CD4-positive, alpha-beta T cell treated with Interferon alpha-2 for 1 hour (primary cell): ENCODE measurements at places on chromosomes 2 and 18.

DNA sequence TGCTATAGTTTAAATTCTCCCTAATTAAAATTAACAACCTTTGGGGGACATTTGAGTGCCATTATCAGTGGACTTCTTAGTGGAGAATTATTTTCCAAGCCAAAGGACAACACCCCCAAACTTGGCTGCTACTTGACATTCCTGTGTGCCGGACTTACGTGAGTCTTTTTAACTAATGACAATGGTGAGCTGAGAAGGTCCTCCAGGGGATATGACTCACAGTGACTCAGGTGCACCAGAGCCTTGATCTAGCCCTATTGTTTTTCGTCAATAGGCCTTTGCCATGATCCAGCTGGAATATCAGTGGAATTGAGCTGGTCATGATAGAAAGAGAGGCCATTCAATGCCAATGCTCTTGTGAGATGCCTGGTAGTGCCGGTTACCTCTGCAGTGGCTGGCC is 118.1 kb upstream of the CXCR4 start:
- DNase-seq: no peak

GRCh38 chr2:24739354-24740025 is 53.7 kb downstream of the PTRHD1 start:
- no peak for DNase-seq

- no peak for DNase-seq
These were observed 59.2 kb upstream of the IGFBP2 start for GRCh38 chr2:216574046-216574445.

DNA sequence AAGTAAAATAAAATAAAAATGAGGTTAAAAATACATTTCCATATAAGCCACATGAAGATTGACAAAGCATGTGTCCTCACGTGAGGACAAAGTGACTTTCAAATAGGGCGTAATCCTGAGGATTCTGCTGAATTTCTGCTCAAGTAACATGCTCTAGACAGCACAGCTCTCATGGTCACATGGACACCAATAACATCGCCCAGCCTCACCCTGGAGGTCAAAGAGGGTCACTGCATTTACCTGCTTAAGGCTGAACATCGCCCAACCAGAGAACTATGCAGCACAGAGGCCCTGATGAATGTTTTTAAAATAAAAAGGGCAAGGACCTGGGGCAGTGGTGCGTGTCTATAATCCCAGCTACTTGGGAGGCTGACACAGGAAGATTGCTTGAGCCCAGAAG is 30.2 kb downstream of the TGFBRAP1 start:
- no peak for DNase-seq

DNA sequence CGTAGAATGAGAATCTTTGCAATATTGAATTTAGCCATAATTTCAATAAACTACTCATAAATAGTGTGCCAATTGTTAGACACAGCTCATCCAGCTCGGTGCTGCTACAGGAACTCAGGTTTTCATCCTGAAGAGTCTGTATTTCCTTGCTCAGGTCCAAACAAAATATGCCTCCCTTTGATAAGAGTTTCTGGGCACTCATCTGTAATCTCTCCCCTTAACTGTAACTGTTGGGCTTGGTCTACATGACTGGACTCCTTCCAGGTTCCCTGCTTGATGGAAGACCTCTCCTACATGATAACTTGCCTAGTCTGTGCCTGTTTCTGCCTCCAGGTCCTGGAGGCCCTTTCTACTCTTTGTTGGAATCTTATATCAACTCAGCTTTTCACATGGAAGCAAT is 57.9 kb downstream of the GCA start:
- no peak for DNase-seq

GRCh38 chr2:193276988-193277387 is 1082.3 kb upstream of the TMEFF2 start:
- DNase-seq: no peak

- DNase-seq: peak; percentile 73
These were observed 4.4 kb downstream of the ANKRD23 start for GRCh38 chr2:96839293-96839874.

- DNase-seq: no peak
These were observed 815.1 kb upstream of the RAB6C start for GRCh38 chr2:129164220-129164949.

- DNase-seq: no peak
These were observed 31.9 kb upstream of the NRP2 start for GRCh38 chr2:205650450-205650849.

DNA sequence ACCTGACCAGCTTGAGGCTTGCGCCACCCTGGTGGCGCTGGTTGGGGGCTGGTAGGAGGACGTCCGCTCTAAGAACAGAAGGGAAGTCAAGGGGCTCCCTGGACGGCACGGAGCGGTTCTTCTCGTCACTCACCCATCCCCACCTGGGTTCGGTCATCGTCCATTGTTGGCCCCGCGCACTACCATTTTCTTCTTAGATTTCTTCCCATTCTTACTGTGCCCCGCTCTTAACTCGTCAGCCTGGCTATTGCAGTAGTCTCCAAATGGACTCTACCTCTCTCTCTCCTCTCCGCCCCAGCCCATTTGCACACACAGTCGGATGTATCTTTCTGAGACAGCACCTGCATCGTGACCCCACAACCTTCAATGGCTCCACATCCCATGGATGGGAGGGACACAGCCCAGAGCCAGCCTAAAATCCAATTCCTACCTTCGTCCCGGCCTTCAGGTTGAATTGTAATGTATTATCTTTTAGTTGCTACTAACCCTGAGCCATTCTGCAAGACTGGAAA is 814 bp upstream of the RAB1A start:
- no peak for DNase-seq
